Cardiac muscle cell (in vitro differentiated cells and primary cell): ENCODE measurements at places on chromosomes 13 and 19. TPM values are rescaled to one million over a fixed set of nuclear protein-coding genes. Genes with fewer than 3 reads are reported as not detected.

The ADAT3 gene
- total RNA-seq: 11.2 and 16.3 TPM in 2 replicates

The SIGLEC9 gene
- total RNA-seq: not detected in 2 replicates

The ING1 gene
- total RNA-seq: 24.2 and 28.6 TPM in 2 replicates

The LENG9 gene
- total RNA-seq: 6.3 and 7.6 TPM in 2 replicates

The KIR3DL2 gene
- not detected in 2 replicates for total RNA-seq

The SIGLEC12 gene
- total RNA-seq: not detected in 2 replicates

The GRIN2D gene
- 2.7 and 3.2 TPM in 2 replicates for total RNA-seq
